ENCODE measurements at places on chromosomes 1 and 21. TPM values are rescaled to one million over a fixed set of nuclear protein-coding genes. Genes with fewer than 3 reads are reported as not detected.

DNA sequence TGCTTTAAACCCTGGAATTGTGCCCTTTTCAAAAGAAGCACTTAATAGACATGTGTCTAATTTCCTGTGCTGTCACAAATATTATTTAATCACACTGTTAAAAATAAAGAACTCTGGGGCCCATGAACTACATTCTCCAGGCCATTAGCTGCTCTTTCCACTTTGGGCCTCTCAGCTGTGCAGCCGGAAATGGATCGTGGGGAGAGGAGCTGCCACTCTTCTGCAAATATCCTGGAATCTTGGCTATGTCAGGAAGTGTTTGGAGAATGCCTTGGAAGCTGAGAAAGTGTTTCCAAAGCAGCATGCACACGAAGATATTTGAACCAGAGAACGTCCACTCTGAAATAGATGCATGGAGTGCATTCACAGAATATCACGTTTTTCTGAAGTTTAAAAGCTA is 27.5 kb upstream of the VPS26C start:
- no peak for DNase-seq

- no peak for DNase-seq
Measured at GRCh38 chr1:85303440-85304162, 27.2 kb upstream of the BCL10 start.

- no peak for DNase-seq
Measured at GRCh38 chr21:27047658-27048314, 80.9 kb upstream of the ADAMTS5 start.

DNA sequence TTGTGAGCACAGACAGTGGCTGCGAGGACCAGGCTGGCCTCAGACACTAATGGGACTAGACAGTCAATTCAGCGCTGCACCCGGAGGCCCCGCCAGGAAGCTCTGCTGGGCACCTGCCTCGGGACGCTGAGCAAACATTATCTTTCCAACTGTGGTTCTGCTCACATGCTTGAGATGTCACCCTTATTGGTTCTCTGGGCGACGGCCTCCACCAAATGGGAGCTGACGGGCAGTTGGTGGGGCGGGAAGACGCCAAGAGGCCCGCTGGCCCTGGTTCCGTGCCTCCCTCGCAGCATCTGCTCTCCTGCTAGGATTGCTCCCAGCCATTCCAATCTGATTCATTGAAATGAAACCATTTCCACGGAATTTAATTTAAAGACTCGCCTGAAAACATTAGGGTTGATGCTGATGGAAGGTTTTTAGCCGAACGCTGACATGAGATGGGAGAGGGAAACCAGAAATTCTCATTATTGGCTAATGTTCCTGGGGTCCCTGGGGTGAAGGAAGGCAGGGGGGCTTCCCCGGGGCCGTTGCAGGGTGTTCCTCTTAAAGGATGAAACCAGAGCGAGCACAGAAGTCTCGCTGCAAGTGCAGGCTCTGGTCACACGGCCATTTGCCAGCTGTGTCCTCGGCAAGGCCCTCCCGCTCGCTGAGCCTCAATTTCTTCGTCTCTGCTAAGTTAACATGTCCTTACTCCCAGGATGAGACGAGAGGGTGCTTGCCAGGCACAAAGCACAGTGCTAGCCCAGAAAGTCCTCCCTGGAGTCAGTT is 512.2 kb downstream of the NPHP4 start:
- DNase-seq, result no peak

DNA sequence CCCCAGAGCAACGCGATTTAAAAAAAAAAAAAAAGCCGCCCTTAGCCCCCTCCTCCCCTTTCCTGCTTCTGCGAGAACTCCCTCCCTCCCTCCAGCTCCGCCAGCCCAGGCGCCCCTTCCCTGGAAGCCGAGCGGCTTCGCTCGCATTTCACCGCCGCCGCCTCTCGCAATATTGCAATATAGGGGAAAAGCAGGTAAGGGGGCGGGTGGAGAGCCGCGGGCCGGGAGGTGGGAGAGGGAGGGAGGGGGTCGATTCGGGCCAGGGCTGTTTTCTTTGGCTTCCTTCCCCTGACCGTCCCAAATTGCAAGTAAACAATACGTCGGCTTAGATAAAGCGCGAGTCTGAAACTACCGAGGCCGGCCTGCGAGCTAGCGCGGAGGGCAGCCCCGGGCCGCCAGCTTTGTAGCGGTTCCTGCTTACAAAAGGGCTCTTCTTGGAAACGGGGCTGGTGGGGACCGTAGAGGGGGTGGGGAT is 408 bp downstream of the LMO4 start:
- peak; percentile 32 for DNase-seq

DNA sequence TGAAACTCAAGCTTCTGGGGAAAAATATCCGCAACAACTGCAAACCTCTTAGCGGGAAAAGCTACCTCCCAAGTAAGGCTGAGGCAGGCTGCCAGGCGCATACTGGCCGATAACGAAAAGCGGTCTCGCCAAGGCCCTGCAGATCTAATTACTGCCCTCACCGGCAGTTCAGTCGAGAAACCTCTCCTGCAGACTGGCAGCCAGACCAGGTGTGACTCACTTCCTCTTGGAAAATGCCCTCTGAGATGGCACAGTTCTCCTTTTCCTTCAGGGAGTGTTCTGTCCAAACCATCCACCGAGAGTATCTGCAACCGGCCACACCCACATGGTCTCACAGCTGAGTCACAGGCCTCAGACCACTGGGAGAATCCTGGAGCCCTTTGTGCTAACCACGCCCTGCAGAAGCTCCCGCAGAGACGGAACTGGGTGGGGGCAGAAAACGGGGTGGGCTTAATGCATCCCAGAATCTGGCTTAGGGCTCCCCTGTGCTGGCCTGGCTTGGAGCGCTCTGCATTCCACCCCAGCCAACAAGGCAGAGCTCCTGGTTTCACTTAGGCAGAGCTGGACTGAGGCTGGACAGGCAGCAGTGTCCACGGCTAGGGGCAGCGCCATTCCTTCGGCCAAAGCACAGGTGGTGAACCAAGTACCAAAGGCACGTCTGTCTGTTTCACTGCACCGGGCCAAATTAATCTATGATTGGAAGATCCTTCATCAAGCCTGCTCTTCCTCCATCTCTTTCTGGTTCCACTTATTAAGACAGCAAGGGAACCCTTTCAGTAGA is 1.2 kb downstream of the S100A10 start:
- DNase-seq, result peak; percentile 78

- no peak for DNase-seq
Measured at GRCh38 chr1:9013819-9014218, 12.4 kb downstream of the SLC2A7 start.

GRCh38 chr1:214604523-214604922 is 1.5 kb downstream of the CENPF start:
- DNase-seq, result no peak

DNA sequence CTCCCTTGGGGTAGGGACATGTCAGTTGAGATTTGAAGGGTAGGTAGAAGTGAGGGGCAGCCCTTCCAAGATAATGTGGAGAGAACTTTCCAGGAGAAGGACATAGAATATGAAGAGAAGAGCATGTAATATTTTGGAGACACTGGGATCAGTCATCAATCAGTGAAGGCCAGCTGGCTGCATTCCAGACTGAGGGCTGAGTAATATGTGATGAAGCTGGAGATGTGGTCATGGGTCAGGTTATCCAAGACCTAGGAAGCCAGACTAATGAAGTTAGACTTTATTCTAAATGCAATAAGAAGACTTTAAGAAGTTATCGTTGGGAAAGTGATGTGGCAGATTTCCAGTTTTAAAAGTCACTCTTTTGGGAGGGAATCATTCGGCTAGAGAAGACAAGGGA is 262.0 kb downstream of the HMCN1 start:
- DNase-seq, result no peak

DNA sequence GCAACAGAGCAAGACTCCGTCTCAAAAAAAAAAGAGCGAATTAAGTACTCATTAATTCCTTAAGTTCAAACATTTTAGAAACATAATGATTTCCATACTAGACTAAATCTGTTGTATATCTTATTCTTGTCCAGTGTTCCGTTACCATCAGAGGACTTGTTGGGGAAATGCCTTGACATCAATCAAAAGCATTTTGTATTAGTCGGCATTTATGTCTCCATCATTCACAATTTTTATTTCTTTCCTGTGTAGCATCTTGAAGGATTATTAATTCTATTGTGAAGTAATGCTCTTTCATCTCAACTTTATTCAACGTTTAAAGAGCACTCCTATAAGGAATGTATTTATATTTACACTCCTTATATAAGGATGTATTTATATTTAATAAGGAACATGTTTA is 82.9 kb upstream of the QSOX1 start:
- no peak for DNase-seq

DNA sequence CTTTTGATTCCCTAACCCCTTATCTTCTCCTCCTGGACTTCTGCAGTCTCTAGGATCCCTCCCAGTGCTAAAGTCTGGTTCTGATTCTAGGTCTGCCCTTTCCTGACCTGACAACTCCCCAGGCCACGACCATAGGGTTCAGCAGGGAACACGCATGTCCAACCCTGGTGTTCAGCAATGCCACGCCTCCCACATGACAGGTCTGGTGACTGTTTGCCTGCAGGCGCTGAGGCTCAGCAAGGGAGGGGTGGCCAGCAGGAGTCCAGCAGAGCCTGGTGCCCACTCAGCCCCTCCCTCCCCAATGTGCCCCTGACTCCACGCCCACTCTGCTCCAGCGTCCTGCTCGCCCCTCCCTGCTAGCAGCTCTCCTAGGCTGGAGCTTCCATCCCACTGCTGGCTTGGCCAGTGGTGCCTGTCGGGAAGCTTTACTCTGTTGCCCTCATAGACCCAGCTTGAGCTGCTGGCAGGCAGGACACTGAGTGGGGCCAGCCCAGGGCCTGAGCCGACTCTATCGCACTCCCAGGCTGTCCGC is 17.3 kb downstream of the SLC9A1 start:
- no peak for DNase-seq

DNA sequence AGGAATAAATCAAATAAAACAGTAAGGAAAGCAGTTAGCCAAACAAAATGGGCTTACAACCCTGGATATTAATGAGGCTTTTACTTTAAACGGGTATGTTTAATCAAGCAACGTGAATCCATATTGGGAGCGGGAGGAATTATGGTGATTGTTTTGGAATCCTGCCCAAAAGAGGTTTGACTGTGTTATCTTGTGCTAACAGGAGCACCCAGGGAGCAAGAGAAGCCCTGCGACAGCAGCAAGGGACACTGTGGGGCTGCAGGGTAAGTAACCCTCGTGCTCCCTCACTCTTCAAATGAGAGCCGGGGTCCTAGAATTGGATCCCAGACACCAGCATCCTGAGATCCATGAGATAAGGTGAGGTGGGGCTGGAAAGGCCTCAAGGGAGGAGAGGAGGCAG is 72.6 kb upstream of the PGBD5 start:
- no peak for DNase-seq

RPE65 gene
- total RNA-seq, result not detected

TENT5C gene
- 7.0 TPM for total RNA-seq

AGMAT gene
- 0.27 TPM for total RNA-seq

STX12 gene
- total RNA-seq, result 62.8 TPM

Data from uterus (tissue), 4 donors.